Type B pancreatic cell (in vitro differentiated cells): ENCODE measurements at places on chromosomes 3 and 15. TPM values are rescaled to one million over a fixed set of nuclear protein-coding genes. Genes with fewer than 3 reads are reported as not detected.

Gene GABRB3
- 25.7 and 28.5 TPM in 2 replicates for total RNA-seq

Gene GOLGA8J
- total RNA-seq = not detected in 2 replicates

Gene SLC6A11
- total RNA-seq = 3.0 and 7.3 TPM in 2 replicates

DNA sequence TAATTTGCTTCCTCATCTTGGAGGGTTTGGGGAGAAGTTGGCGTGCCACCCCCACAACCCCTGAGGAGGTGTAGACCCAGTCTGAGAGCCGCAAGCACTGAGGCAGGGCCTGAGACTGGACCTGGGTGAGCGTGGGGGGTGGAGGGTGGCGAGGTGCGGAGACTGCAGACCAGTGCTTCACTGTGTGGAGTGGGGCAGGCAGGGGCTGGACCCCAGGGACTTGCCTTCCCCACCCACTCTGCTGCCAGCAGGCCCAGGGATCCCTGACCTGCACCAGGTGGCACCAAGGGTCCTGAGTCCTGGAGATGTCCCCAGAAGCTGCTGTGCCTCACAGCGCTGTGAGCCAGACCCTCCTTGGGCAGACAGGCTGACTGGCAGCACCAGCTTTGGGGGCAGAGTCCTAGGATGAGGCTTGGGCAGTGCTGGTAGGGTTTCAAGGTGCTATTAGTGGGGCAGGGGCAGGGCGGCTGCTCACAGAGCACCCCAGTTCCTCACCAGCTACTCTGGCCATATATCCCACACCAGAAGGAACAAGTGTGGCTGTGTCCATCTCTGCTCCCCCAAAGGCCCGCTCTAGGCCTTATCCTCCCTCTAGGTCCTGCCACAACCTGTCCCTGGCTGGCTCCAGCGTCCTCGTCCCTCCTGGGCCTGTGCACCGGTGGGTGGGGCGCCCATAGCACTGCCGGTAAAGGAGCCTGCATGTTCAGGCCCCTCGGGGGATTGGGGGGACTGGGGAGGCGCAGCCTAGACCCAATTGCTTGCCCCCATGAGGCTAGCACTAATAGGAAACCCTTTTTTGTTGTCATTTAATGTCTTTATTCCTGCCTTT is 11.8 kb downstream of the ZBTB47 start:
- H3K27me3 ChIP-seq = no peaks in the 10 kb centered on the region
- no peaks in the 10 kb centered on the region for H3K36me3 ChIP-seq
- DNase-seq = no peak
- no peak overlapping the region for H3K4me3 ChIP-seq
- no peaks in the 10 kb centered on the region for H3K4me1 ChIP-seq
- H3K27ac ChIP-seq = no peak overlapping the region

- no peaks in the 10 kb centered on the region for H3K4me1 ChIP-seq
- peaks cover 41% of the 10 kb centered on the region for H3K27me3 ChIP-seq
- no peaks in the 10 kb centered on the region for H3K36me3 ChIP-seq
- H3K27ac ChIP-seq = no peak overlapping the region
- H3K4me3 ChIP-seq = no peak overlapping the region
- no peak for DNase-seq
Observed at GRCh38 chr3:42247576-42248027, 18.4 kb downstream of the CCK start.

GRCh38 chr15:90915216-90915807 is 12.2 kb downstream of the MAN2A2 start:
- H3K4me1 ChIP-seq = no peaks in the 10 kb centered on the region
- H3K27ac ChIP-seq = no peak overlapping the region
- no peak for DNase-seq
- peaks cover 12% of the 10 kb centered on the region for H3K36me3 ChIP-seq
- H3K4me3 ChIP-seq = no peak overlapping the region

DNA sequence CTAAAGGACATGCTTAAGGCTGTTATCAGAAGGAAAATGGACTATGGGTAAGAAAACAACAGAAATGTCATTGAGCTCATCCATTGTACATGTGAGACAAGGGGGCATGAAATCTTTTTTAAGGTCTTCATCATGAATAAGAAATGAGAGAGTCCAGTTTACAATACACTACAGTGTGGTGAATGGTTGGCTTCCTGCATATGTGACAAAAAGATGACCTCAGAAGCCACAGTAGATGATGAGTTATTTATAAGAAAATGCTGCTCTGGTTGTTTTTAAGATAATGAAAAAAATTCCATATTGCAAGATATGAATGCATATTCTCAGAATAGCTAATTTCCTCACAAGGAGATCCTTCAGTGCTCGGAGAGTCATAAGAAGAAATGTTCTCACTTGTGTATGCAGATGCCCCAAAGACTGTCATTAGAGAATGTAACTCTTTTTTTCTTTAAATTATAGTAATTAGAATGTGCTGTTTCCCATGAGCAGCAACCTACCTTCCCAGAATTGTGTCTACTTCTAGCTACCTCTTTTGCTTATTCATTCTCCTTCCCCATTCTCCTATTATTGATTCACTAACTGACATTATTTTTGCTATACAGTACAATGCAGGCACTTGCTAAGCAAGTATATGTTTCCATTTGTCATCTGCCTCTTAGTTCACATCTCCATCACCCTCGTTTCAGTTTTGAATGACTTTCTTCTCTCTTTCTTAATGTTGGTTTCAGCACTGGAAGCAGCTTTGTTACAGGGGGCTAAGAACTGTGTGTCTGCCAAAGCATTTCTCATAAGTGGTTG is 152.0 kb upstream of the PEX5L start:
- H3K4me3 ChIP-seq = no peak overlapping the region
- H3K36me3 ChIP-seq = no peaks in the 10 kb centered on the region
- H3K27ac ChIP-seq = no peak overlapping the region
- no peaks in the 10 kb centered on the region for H3K4me1 ChIP-seq

- no peaks in the 10 kb centered on the region for H3K27me3 ChIP-seq
- no peaks in the 10 kb centered on the region for H3K36me3 ChIP-seq
- H3K4me1 ChIP-seq = no peaks in the 10 kb centered on the region
- H3K27ac ChIP-seq = no peak overlapping the region
Observed at GRCh38 chr3:174618368-174619080, 240.6 kb upstream of the NAALADL2 start.

- H3K27me3 ChIP-seq = no peaks in the 10 kb centered on the region
- no peak overlapping the region for H3K27ac ChIP-seq
- H3K36me3 ChIP-seq = peaks cover 3% of the 10 kb centered on the region
- DNase-seq = no peak
- no peak overlapping the region for H3K4me3 ChIP-seq
Observed at GRCh38 chr3:17181413-17181907, 296.7 kb downstream of the PLCL2 start.

GRCh38 chr3:127052121-127052561 is 69.2 kb downstream of the PLXNA1 start:
- H3K4me3 ChIP-seq = no peak overlapping the region
- H3K27ac ChIP-seq = no peak overlapping the region
- H3K4me1 ChIP-seq = no peaks in the 10 kb centered on the region
- H3K27me3 ChIP-seq = no peaks in the 10 kb centered on the region

DNA sequence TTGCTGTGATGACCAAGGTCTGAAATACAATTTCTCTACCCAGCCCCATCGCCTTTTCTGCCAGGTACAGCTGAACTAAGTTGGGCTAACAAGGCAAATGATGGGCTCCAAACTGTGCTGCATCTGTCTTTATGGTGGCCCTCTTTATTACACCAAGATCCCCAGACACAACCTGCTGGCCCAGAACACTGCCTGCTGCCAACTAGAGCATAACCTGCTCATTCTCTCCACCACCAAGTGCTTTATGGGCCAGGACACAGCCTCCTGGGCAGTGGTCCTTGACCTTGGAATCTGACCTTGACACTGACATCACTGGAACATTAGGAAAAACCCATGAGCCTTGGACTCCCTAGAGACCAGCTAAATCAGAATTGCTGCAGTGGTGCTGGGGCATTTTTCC is 3.3 kb downstream of the LINS1 start:
- no peaks in the 10 kb centered on the region for H3K36me3 ChIP-seq
- H3K4me3 ChIP-seq = no peak overlapping the region
- peaks cover 4% of the 10 kb centered on the region for H3K4me1 ChIP-seq
- no peaks in the 10 kb centered on the region for H3K27me3 ChIP-seq
- no peak overlapping the region for H3K27ac ChIP-seq
- DNase-seq = no peak

DNA sequence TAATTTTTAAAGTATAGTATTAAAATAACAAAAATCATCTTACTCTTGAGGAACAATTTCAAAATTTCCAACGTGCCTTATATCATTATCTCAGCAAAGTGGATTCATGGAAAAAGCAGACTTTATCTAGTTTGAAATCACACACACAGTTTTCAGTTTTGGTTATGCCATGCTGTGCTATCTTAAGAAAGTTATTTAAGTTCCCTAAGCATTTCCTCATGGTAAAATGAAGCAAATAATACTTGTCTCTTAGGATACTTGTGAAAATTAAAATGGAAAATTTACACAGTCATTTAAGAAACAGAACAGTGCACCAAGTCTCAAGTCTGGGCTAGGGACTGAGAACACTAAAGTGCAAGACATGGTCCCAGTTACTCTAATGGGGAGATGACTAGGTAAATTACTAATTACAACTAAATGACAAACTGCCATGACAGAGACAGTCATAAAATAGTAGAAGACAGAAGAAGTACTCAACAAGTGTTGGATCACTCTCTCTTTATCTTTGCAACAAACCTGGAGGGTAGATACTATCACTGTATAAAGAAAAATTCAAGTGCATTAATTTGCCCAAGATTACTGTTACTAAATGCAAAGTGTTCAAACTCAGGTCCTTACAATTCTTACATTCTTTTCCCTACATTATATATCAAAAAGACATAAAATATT is 44.8 kb downstream of the DMXL2 start:
- DNase-seq = no peak
- peaks cover 5% of the 10 kb centered on the region for H3K36me3 ChIP-seq
- H3K4me1 ChIP-seq = peaks cover 5% of the 10 kb centered on the region
- no peak overlapping the region for H3K4me3 ChIP-seq
- H3K27me3 ChIP-seq = no peaks in the 10 kb centered on the region

DNA sequence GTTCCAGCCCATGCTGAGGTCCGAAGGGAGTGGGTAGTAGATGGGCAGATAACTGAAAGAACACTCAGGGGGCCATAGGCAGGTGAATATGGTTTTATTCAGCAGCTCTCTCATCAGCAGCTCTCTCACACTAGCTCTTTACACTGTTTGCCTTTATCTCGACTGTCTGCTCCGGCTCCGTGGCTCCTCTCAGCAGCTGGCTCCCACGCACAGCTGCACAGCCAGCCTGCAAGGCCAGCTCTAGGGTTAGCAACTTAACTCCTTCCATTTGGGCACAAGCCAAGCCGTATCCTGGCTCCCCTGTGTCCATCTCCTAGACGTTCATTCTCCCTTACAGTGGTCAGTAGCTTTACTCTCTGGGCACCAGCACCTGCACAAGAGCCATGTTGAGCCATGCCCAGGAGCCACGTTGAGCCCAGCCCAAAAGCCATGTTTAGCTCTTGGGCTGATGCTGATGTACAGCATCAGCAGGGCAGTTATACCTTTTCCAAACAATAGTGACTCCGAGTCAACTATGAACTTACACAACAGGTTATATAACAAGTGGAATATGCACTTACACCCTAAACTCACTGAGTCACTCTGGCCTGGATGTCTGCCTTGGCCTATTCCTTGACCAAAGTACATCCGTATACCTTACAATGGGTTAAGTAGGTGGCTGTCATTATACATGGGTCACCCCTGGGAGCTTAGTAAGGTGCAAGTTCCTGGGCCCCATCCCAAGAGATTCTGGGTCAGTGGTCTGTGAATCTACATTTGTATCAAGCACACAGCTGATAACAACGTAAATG is 34.6 kb upstream of the TOPAZ1 start:
- H3K27ac ChIP-seq = no peak overlapping the region
- H3K27me3 ChIP-seq = peaks cover 36% of the 10 kb centered on the region
- H3K36me3 ChIP-seq = no peaks in the 10 kb centered on the region
- H3K4me3 ChIP-seq = no peak overlapping the region
- no peak for DNase-seq

DNA sequence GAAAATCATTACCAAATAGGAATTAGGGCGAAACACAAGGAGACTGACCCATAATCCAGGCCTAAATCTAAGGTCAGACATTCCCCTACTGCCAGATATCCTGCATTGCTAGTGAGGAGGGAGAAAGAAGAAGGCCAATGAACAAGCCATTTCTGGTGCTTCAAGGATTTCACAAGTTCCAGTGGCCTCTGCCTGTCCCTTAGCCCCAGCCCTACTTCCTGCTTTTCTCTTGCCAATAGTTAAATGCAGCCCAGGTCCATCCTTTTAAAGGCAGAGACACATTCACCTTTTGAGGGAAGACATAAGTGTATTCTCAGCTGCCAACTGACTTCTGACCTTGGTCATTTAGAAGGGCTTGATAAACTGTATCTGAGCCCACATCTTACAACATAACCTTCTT is 135.8 kb downstream of the ZNF621 start:
- no peak overlapping the region for H3K27ac ChIP-seq
- H3K36me3 ChIP-seq = no peaks in the 10 kb centered on the region
- H3K4me1 ChIP-seq = no peaks in the 10 kb centered on the region
- peaks cover 5% of the 10 kb centered on the region for H3K27me3 ChIP-seq

- peaks cover 11% of the 10 kb centered on the region for H3K27me3 ChIP-seq
- no peaks in the 10 kb centered on the region for H3K36me3 ChIP-seq
- H3K4me3 ChIP-seq = no peak overlapping the region
- H3K4me1 ChIP-seq = no peaks in the 10 kb centered on the region
- H3K27ac ChIP-seq = no peak overlapping the region
Observed at GRCh38 chr15:89075101-89075640, 13.1 kb upstream of the ABHD2 start.

GRCh38 chr15:81863162-81863561 is 182.7 kb downstream of the MEX3B start:
- peaks cover 3% of the 10 kb centered on the region for H3K27me3 ChIP-seq
- H3K4me3 ChIP-seq = no peak overlapping the region
- H3K36me3 ChIP-seq = peaks cover 15% of the 10 kb centered on the region
- H3K4me1 ChIP-seq = peaks cover 10% of the 10 kb centered on the region
- no peak overlapping the region for H3K27ac ChIP-seq

DNA sequence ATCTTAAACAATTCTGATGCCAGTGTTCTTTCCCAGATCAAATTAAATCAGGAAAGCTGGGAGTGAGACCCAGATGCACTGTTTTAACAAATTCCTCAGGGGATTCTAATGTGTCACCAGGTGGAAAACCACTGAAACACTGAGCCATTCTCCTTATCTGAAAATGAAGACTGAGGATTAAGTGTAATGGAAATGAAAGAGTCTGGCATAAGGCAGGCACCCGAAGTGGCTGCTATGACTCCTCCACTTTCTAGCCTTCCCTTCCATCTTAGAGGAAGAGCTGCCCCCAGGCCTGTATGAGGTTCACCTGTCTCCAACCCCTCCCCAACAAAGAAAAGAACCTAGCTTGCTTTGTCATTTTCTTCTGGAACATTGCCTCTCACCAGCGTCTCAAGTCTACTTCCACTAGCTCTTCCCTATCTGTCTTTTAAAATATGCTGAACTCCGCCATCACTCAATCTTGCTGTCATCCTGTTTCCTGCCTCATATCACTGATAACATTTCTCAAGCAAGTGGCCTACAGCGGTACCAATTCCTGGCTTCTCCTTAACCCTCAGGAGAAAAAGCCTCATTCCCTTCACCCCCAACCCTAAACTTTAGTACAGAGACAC is 13.7 kb upstream of the ABHD2 start:
- H3K27ac ChIP-seq = no peak overlapping the region
- H3K4me1 ChIP-seq = no peaks in the 10 kb centered on the region
- no peak for DNase-seq
- H3K27me3 ChIP-seq = peaks cover 11% of the 10 kb centered on the region
- H3K36me3 ChIP-seq = no peaks in the 10 kb centered on the region

- no peak for DNase-seq
- H3K27me3 ChIP-seq = no peaks in the 10 kb centered on the region
- H3K4me1 ChIP-seq = no peaks in the 10 kb centered on the region
- H3K36me3 ChIP-seq = peaks cover 25% of the 10 kb centered on the region
Observed at GRCh38 chr3:134477938-134478337, 7.8 kb downstream of the ANAPC13 start.

GRCh38 chr3:140186421-140186920 is 251.5 kb downstream of the CLSTN2 start:
- no peaks in the 10 kb centered on the region for H3K36me3 ChIP-seq
- peaks cover 4% of the 10 kb centered on the region for H3K27me3 ChIP-seq
- no peak overlapping the region for H3K27ac ChIP-seq
- no peak for DNase-seq
